ENCODE measurements at places on chromosomes 5 and 9.

DNA sequence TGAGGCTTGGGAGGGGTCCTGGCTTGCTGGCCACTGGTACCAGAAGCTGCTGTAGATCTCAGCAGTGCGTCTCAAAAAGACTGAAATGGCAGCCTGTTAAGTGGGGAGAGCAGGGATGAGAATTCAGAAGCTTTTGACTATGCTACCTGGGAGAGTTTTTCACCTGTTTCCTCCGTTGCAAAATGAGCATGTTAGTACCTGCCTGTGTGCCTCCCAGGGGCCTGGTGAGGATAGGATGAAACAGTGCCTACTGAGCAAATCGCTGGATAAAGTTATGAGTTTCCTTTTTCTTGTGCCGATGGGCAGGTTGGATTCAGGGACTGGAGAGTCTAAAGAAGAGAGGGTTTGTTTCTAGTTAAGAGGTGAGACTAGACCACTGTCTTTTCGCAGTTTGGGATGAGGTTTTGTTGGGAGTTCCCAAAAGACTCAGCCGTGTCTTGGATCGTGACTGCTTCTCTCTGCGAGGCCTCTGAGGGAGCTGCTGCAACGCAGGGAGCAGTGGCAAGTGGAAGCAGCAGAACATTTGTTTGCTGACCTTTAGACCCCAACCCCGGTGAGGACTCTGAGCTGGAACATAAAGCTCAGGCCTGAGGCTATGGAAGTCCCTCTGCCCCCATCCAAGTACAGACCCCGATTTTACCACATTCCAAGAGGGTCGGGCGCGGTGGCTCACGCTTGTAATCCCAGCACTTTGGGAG is 1.4 kb downstream of the RALGPS1 start:
- DNase-seq, result no peak

DNA sequence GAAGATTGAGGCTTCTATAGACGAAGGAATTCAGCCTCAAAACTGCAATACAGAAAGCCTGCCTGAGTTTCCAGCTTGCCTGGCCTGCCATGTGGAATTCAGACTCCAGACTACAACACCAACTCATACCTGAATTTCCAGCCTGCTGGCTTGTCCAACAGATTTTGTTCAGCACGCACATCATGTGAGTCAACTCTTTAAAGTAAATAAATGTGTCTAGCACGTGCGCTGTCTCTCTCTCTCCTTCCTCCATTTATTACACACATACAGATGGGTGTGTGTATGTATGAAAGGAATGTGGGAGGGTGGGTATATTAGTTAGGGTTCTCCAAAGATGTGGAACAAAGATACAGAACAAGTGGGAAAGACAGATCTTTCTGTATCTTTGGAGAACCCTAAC is 82.4 kb upstream of the TAS2R1 start:
- no peak for DNase-seq

GRCh38 chr9:124260769-124261603 is 3.2 kb downstream of the NEK6 start:
- DNase-seq, result no peak

- DNase-seq, result no peak
Measured at GRCh38 chr9:111648066-111648465, 13.3 kb upstream of the GNG10 start.

DNA sequence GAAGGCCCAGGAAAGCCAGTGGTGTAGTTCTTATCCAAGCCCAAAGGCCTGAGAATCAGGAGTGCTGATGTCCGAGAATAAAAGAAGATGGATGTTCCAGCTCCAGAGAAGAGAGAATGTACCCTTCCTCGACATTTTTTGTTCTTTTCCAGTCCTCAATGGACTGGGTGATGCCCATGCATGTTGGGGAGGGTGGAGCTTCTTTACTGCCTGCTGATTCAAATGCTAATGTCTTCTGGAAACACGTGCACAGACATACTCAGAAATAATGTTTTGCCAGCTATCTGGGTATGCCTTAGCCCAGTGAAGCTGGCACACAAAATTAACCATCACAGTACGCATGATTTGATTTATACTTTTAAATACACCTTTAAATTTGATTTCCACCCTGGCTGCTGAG is 61.5 kb upstream of the FOXE1 start:
- no peak for DNase-seq

DNA sequence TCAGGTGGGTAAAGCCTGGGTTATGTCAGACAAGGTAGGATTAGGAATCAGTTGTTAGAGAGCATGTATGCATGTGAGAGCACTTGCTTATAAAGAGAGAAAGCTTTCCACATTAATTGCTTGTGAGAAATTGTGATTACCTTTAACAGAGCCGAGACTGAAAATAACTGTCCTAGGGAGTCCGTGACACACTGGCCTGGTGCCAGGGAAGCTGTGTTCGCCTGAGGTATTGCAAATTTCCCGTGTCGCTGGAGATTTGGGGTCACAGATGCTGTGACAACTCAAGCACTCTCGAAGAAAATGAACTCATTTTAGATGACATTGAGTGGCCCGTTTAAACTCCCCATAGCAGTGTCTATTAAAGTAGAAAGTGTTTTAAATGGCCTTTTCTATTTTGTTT is 9.6 kb downstream of the SLC1A1 start:
- DNase-seq, result no peak

- no peak for DNase-seq
Measured at GRCh38 chr5:159775890-159776289, 140.4 kb upstream of the ADRA1B start.

DNA sequence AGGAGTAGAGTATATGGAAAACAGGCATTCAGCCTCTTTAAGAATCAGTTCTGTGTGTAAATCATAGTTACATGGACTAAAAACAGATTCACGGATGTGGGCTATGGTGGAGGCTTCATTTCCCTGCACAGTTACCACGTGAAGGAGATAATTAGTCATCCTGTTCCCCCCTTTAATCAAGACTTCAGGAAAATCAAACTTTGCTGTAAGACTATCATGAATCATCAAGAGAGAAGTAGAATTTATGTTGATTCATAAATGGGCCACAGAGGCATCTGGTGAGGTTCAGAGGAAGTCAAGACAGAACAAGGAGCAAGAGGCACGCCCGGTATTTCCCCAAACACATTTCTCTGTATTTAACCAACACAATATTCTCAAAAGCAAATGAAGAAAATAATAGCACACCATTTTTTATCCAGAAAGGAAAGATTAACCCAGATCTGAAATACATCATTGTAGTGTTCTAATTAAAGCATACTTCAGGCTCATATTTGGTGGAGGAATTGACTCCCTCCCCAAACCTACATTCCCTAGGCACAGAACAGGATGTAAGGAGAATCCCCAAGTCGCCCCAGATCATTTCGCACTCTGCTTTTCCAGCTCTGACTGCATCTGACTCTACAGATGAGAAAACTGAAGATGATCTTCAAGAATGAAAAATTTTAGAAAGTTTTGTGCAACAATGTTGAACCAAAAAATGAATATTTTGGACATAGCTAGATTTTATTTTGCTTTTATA is 175.8 kb upstream of the GAS1 start:
- no peak for DNase-seq

GRCh38 chr9:4106081-4106759 is 193.6 kb downstream of the GLIS3 start:
- DNase-seq, result no peak

DNA sequence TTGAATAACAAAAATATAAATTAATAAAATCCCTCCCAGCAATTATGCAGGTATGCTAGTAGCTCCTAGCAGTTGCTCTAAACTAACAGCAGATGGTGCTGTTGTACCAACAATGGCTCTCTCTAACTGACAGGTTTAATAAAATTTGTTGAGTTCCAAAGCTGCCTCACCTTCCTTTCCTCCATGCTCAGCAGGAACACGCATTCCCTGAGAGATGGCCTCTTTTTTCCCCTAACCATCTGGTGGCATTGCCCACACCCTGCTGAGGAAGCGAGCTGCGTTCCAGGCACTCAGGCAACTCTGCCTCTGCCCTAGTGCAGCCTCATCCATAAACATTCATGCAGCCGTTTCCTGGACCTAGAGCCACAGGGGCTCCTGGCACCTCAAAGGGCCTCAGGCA is 106.2 kb downstream of the KLHL3 start:
- no peak for DNase-seq

- no peak for DNase-seq
Measured at GRCh38 chr5:108857905-108858304, 110.2 kb downstream of the FER start.

DNA sequence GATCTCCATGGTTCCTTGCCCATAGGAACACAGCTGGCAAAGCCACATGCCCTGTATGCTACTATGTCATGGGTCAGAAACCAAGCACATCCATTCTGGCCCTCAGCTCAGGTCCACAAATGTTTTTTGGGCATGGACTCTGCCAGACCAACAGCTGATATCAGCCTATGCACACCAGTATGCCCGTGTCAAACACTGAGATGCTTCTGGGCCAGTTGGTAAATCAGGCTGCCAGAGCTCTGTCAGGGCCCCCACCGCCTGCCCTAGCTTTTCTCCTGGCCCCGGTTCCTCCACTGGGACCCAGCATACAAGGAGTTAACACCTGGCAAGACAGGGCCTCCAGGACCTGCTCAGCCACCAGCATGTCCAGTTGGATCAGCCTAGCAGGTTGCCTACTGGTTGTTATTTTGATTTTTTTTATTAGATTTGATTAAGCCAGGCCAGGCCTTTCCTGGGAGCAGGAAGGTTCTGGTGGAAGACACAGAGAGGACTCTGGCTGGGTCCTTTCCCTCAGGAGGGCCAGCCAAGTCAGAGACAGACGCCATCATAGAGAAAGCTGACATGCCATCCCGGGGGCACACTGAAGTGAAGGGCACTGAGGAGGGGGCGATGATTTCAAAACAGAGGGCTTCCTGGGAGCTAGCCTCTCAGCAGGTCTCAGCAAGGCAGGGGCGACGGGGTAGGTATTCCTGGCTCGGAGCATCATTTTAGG is 65.8 kb downstream of the TSTD2 start:
- no peak for DNase-seq

- no peak for DNase-seq
Measured at GRCh38 chr9:127360829-127361228, 36.1 kb upstream of the SLC2A8 start.

- DNase-seq, result peak; percentile 16
Measured at GRCh38 chr9:114339130-114339908, 9.7 kb downstream of the ORM2 start.

DNA sequence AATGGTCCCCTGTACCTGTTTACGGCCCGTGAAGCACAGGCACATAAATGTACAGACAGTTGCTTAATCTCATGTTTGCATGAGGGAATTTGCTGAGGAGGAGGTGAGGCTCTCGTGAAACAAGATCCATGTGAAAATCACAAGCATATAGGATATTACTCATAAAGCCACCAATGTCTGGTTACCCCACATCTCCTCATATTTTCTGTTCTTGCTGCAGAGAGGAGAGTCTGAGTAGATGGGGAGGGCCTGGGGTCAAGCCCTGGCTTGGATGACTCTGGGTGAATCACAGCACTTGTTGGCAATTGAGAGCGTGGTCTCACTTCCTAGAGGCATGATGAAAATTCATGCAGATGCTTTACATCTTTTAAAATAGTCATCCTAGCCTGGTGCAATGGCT is 975 bp downstream of the AGXT2 start:
- DNase-seq, result no peak

GRCh38 chr5:154528005-154528594 is 50.1 kb upstream of the HAND1 start:
- DNase-seq, result no peak

DNA sequence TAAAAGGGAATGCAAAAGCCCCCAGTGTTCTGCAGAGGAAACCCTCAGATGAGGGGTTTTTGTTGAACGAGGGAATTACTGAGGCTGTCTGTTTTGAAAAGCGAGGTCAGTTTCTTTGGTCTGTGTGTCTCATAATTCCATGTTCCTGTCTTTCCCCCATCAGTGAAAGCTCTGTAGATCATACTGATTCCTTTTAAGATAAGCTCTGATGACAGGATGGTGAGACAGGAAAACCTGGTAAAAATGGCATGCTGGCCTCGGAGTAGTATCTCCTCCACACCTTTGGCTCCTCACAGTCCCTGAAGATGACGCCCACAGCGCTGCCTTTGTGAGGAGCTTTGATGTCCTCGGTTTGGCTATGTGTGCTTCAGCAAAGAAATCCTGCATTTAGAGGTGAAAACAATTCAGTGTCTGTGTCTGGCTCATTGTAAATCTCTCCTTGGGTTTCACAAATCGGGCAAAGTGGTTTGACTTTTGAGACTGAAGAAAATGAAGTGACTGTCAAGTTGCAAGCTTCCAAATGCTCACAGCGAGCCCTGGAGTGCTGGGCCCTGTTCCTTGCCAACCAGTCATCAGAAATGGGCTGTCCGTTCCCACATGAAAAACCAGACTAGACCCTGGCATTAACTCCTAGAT is 124.9 kb upstream of the ICE1 start:
- DNase-seq, result no peak

GRCh38 chr5:108545301-108545700 is 163.4 kb upstream of the FBXL17 start:
- DNase-seq, result no peak

- no peak for DNase-seq
Measured at GRCh38 chr5:109611061-109611460, 78.7 kb upstream of the MAN2A1 start.

DNA sequence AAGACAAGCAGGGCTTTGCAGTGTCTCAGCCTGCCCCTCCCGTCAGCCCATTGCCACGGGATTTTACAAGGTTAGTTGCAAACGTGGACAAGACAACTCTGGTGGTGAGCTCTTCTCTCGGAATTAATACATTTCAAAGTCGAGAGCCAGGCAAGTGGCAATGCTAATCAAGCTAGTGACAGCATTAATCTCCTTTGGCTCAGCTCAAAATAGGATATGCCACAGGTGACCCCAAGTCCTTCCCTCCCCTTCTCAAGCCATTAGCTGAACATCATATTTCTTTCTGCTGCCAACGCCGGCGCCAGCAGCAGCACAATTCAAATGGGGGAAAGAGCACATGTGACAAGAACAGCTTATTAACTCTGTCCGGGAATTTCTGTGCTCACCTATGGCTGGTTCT is 190.1 kb downstream of the ATPSCKMT start:
- no peak for DNase-seq

DNA sequence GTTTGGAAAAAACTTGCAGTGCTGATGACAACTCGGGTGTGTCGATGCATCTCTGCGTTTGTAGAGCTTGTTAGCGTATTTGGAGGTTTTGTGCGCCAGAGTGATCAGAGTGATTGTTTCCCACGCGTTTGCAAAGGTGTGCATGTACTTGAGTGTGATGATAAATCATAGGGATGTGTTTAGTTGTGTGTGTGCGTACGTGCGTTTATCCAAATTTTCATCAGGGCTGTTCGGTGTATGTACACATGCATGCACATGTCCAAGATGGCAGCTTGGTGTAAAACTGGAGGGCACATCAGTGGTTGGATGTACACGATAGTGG is 248 bp upstream of the C1QTNF2 start:
- DNase-seq, result no peak

DNA sequence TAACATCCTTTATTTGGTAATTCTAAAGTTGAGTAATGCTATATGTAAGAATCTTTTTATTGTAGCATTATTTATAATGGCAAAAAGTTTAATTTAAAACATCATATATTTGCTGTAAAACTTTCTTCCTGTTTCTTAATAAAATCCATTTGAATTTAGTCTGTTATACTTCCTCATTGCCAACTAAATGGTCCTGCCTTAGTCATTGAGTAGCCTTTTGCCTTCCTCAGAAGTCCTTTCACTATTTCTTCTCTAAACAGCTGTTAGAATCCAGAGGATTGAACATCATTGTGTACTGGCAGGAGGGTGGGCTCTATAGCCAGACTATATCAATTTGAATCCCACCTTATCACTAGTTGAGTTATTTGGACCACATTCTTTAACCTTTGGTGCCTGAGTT is 11.0 kb downstream of the SLC44A1 start:
- no peak for DNase-seq
